ENCODE measurements at places on chromosomes 11 and 22.

GRCh38 chr11:792873-793272 is 3.0 kb upstream of the CEND1 start:
- no peak for DNase-seq

DNA sequence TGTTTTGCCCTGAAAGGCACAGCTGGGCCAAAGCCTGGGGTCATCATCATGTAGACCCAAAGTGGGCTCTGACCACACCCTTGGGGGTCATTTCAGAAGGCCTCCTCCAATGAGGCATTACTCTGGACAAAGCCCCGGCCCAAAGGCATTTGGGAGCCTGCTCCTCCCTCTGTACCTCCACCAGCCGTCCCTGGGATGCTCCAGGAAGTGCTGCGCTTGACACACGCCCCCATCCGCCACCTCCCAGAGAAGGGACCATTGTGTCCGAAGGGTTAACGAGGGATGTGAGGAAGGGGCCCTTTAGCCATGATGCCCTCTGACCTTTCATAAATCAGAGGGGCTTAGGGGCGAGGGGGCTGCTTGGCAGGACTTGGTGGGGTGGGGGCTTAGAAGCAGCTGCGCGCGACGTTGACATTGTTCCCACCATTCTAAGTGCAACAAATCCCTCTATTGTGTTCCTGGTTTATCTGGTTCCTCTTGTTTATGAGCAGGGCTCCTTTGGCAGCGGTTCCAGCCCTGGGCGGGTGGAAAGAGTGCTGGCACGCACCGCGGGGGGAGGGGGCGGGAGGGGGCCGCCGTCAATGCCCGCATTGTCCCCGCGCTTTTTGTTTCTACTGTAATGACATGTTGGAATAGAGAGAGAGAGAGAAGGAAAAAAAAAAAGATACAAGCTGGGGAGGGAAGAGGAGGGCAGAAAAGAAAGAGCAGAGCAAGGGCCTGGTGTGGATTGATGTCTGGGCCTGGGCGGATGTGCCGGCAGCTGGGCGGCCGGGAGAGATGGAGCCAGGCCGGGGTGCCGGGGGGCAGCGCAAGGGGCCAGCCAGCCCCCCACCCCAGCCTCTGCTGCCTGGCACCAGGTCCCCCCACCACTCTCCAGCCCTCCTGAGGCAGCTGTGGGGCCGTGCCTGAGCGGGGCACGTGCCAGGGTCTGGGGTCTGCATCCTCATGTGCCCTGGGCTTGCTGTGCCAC is 32.1 kb upstream of the SOX10 start:
- no peak for DNase-seq

GRCh38 chr11:11740836-11741235 is 100.9 kb upstream of the USP47 start:
- no peak for DNase-seq

DNA sequence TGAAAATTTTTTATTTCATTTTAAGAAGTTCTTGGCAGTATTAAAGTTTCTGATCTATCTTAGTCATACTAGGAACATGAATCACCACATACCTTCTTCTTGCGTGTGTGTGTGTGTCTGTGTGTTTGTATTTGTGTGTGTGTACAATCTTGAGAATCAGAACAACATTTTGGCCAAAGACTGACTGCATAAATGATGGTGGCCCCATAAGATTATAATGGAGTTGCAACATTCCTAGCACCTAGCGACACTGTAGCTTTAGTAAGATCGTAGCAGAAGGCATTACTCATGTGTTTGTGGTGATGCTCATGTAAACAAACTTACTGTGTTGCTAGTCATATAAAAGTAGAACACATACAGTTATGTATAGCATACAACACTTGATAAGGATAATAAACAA is 205.4 kb downstream of the FAM76B start:
- no peak for DNase-seq

DNA sequence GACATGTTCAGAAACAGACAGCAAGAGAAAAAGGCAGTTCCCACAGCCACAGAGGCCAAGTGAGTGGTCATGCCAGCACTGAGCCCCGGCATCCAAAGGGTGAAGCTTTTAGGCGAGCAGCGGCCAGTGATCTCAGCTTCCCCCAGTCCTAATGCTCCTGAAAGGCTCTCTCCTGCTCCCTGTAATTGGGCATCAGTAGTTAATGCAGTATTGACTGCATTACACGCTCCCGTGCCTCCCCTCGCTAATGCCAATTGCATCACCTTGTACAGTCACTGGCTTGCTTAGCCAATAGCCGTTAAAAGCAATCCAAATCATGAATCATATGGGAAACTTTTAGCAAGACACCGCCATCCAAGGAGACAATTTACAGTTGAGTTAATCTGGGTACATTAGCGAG is 4.9 kb downstream of the LMO1 start:
- DNase-seq, result no peak

DNA sequence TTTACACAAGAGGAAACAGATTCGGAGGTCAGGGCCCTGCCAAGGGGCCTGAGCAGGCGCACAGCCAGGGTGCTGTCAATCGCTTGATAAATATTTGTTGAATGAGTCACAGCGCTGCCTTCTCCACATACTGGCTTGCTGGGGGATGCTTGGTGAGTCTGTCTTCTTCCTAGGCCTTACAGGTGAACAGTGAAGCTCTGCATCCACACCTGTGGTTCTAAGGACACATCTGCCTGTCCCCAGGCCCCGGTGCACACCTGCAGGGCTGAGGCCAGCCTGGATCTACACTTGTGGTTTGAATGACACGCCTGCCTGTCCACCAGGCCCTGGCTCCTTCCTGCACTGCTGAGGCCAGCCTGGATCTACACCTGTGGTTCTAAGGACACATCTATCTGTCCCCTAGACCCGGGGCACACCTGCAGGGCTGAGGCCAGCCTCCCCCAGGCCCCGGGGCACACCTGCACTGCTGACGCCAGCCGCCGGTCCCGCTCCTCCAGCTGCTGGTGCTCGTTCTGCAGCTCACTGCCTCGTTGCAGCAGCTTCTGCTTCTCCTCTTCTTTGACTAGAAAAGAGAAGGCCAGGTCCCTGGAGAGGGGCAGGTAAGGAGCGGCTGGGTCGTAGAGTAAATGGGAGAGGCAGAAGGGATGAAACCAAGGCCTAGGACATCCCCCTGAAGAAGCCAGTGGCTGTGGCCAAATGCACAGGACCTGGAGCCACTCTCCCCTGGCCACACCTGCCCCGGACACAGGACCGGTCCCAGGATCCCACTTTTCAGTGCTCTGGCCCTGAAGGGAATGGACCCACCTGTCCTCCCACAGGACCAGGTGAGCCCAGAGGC is 124.6 kb downstream of the PHF21B start:
- no peak for DNase-seq

DNA sequence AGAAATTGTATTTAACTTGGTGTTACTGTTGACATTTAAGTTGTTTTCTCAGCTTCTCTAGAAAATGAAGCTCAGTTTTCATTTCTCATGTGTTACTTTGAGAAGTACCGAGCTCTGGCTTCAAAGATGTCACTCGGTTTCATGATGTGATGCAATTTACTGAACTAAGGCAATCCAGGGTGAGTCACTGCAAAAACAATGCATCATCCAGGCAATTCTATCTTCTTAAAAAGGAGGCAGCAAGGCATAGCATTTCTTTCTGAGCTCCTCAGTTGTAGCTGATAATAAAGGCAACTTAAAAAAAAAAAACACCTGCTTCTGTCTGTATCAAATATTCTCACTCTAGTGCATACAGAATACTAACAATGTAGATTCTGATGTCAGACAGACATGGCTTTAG is 91.1 kb upstream of the KCNA4 start:
- DNase-seq, result no peak

Data from SK-N-DZ (cell line).